ENCODE measurements at places on chromosomes 12 and 14.

- DNase-seq, result no peak
These were observed 23.1 kb downstream of the AEBP2 start for GRCh38 chr12:19462406-19462805.

- no peak for DNase-seq
These were observed 668.8 kb downstream of the NRXN3 start for GRCh38 chr14:78838959-78839358.

GRCh38 chr12:80858356-80858755 lies 79.4 kb downstream of the LIN7A start:
- no peak for DNase-seq

- no peak for DNase-seq
These were observed 395.5 kb downstream of the LRFN5 start for GRCh38 chr14:42002141-42002540.

GRCh38 chr12:110354172-110354780 lies 49.2 kb downstream of the ANAPC7 start:
- no peak for DNase-seq

DNA sequence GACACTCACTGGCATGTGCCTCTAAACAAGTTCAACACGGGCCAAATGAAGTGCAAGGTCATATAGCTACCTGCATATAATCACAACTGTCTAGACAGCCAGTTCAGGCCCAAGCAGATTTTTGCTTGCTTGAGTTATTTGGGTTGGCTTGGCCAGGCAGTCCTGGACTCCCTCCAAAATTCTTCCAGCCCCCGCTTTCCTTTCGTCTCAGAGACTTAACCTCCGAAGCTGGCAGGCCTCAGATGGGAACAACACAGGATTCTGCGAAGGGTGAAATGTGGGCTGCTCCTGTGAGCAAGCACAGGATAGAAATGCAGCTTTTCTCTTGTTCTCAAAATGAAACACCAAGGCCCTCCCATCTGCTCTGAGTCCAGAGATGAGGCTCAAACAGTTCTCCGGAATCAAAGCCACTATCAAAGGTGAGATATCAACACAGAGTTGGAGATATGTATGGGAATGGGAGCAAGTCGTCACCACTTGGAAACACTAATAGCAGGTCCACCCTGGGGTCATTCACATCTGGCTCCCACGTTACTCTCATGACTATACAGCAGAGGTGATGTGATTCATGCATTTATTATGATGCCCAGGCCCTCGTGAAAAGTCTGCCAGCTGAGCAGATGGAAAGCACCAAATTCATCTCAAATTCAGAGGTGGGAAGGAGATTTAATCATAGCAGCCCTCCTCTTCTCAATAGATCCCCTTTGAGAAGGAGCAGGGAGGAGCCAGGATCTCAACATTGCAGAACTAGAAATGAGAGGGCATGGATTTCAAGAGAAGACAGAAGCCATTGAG lies 389.8 kb downstream of the NUAK1 start:
- DNase-seq, result no peak

GRCh38 chr14:93693914-93694313 lies 94.4 kb downstream of the PRIMA1 start:
- DNase-seq, result no peak

GRCh38 chr12:110010853-110011723 lies 11.9 kb downstream of the ANKRD13A start:
- peak; percentile 52 for DNase-seq

GRCh38 chr14:85223667-85224066 lies 306.3 kb upstream of the FLRT2 start:
- no peak for DNase-seq

DNA sequence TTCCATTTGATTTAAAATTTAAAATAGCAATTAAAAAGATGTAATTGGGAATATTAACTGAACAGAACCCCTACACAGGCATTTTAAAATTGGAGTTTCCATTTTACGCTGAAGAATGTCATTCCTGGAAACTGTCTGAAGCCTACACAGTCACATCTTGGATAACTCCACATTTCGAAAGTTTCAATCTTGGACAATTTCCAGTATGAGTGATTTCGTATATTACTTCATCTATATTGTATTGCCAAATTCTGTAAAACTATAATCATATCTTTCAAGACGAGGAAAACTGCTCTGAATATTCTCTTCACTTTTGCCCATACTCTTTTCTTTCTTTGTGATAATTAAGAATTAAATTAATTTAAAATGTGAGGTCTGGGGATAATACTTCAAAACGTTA lies 194.2 kb upstream of the ABCD2 start:
- DNase-seq, result no peak

DNA sequence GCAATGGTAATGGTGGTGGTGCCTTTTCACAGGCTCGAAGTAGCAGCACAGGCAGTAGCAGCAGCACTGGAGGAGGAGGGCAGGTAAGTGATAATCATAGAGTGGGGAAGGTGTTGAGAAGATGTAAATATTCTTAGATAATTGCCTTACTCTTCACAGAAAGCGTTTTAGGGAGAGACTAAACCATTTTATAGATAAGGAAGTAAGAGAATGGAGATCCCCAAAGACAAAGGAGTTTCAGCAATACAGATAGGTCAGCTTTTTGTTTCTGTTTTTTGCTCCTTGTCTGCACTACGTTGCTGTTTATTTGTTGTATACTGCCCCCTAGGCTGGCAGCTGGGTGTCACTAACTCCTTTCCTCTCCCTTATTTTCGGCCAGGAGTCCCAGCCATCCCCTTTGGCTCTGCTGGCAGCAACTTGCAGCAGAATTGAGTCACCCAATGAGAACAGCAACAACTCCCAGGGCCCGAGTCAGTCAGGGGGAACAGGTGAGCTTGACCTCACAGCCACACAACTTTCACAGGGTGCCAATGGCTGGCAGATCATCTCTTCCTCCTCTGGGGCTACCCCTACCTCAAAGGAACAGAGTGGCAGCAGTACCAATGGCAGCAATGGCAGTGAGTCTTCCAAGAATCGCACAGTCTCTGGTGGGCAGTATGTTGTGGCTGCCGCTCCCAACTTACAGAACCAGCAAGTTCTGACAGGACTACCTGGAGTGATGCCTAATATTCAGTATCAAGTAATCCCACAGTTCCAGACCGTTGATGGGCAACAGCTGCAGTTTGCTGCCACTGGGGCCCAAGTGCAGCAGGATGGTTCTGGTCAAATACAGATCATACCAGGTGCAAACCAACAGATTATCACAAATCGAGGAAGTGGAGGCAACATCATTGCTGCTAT lies 2.0 kb downstream of the SP1 start:
- DNase-seq, result peak; percentile 37

DNA sequence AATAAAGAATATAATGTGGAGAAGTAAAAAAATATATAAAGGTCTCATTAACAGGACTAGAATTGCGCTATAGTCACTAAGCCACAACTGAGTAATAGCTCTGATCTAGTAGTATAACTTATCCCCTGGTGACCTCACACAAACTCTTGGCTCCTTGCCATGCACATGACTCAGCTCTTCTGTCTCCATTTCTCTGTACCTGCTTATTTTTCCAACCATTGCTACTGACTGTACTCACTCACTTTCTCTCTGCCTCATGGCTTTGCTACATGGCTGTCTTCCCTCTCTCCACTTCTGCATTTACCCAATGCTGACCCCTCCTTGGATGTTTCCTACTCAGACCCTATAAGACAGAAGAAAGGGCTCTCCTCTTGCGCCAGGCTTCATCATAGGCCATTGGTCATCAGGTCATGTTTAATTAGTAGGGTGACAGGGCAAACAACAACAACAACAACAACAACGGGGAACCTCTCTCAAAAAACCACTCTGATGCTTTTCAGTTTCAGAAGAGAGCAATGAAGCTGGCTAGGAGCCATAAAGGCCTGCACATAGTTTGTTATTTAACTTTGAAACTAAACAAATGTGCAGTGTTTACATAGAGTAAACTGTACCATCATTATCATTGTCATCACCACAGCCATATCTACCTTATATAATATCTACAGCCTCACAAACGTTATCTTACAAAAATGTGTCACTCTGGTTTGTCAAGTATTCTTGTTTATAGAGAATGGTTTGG lies 25.6 kb upstream of the KRAS start:
- no peak for DNase-seq

DNA sequence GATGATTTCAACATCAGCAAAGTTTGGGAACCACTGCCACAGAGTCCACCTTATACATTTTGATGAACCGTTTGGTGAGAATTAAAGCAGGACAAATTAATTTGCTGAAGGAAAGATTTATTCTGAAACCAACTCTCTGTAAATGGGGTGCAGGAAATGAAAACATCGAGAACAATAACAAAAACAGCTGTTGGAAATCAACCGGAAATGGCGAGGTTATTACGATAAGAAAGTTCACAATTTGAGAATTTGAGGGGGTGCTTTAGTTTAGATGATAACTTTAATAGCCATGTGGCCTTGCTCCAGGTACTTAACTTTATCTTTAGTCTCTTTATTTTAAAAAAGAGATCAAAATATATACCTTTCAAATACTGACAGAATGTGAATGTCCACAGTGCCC lies 56.7 kb downstream of the KCNJ8 start:
- no peak for DNase-seq

GRCh38 chr14:77011245-77011644 lies 17.3 kb downstream of the IRF2BPL start:
- no peak for DNase-seq

GRCh38 chr12:3326850-3327780 lies 163.9 kb upstream of the PRMT8 start:
- no peak for DNase-seq

DNA sequence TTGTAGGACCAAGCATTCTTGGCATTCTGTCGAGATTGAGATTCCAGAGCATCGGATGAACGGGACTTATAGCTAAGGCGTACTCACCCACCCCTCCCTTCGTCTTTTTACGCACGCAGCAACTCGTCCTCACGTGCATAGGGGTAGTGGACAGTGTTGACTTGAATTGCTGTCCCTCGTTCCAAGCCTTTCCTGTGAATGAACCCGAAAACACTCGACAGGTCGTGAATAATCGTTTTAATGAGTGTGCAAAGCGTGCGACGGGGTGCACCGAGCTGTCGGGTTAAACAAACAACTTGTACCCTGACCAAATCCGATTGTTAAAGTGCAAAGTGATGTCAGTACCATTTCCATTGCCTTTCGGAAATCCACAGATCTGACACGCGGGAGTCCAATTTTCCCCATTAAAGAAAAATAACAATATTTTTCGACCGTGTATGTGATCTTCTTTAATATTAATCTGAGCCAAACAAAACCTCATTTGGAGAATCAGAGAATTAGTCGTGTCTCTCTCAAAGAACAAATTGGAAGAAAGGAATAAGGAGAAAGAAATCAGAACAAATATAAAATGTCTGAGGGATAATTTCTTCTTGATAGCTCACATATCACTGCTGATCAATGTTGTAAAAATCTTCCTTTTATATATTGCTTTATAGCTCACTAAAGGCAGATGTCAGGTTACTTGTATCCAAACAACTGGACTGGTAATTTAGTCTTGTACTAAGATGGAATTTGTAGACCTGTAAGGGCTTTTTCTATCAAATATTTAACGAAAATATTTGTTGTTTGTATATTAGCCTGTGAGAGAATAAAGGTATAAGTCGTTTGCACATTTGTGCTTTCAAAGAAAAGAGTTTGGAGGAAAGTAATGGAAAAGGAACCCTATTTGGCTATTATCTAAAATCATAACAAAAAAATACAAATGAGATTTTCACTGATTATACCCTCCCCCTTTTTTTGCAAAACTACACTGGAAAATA lies 11.8 kb downstream of the FOXG1 start:
- DNase-seq, result no peak
